Neural crest cell (in vitro differentiated cells): ENCODE measurements at places on chromosomes 7 and 10. TPM values are rescaled to one million over a fixed set of nuclear protein-coding genes. Genes with fewer than 3 reads are reported as not detected.

Gene DNAJC9
- 73.9 and 74.8 TPM in 2 replicates for total RNA-seq

Gene NRP1
- total RNA-seq = 14.5 and 16.1 TPM in 2 replicates

Gene TMEM196
- total RNA-seq = 0.55 and 0.65 TPM in 2 replicates

Gene CYP2E1
- 0.48 and 0.49 TPM in 2 replicates for total RNA-seq

Gene MDFIC
- 10.1 and 11.1 TPM in 2 replicates for total RNA-seq

Gene PRLHR
- total RNA-seq = not detected in 2 replicates

Gene CDHR1
- total RNA-seq = 19.8 and 23.0 TPM in 2 replicates

Gene MRPS17
- total RNA-seq = 20.3 and 22.5 TPM in 2 replicates

Gene LIPK
- total RNA-seq = not detected in 2 replicates

Gene HOXA4
- total RNA-seq = 0.68 and 0.96 TPM in 2 replicates
